Stimulated activated CD4-positive, alpha-beta T cell treated with anti-CD3 and anti-CD28 coated beads, Interleukin-15, amount 100 ng/mL, for 48 hours (primary cell): ENCODE measurements at places on chromosomes 4 and X.

GRCh38 chrX:72245461-72246089, 6.7 kb upstream of the ERCC6L start:
- no peak for DNase-seq

DNA sequence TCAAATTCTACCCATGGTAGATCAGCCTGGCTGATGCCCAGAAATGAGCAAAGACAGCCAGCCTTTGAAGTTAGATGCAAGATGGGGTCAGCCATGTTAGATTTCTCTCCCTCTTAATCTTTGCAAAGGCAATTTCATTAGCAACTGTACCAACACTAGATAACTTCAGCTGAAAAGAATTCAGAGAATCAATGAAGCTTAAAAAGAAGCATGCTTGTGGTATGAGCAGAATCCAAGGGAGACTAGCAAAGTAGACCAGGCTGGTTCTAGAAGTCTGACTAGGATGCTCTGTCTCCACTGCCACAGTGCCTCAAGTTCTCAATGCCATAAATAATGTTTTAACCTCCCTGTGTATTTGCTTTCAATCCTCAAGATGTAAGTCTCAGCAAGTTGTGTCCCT, 247.3 kb downstream of the SLC7A11 start:
- DNase-seq = no peak

DNA sequence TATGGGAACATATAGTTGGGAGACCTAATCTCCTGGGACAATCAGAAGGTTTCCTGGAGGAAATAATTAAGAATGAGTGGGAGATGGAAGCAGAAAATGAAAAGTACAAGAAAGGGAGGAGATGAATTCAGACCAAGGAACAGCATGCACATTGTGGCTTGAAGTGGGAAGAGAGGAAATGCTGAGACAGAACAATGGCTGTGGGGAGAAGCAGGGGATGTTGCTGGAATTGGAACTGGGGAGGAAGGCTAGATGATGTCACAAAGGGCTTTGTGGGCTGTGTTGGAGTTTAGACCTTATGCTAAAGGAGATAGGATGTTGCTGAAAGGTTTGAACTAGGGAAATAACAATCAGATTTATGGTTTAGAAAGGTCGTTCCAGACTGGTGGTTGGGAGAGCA, 119.5 kb upstream of the DIPK2B start:
- DNase-seq = no peak

DNA sequence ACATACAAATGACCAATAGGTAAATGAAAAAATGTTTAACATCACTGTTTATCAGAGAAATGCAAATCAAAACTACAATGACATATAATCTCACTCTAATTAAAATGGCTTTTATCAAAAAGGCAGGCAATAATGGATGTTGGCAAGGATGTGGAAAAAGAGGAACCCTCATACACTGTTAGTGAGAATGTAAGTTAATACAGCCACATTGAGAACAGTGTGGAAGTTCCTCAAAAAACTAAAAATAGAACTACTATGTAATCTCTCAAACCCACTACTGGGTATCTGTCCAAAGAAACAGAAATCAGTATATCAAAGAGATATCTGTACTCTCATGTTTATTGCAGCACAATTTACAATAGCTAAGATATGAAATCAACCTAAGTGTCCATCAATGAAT, 165.9 kb upstream of the HHIP start:
- DNase-seq = no peak

DNA sequence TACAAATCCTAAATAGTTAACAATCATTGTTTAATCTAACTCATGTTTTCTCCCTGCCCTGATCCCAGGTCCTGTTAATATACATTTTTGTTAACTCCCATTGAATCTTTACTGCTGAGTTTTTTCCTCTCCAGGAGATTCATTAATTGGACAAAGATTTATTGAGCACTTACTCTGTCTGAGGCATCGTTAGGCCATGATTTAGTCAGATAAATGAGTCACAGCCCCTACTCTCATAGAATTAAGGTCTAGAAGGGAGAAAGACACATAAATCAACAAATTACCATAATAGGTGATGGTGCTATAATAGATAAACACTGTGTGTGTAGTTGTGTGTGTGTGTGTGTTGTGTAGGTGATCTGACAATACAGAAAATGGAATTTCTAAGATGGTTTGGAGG, 112.5 kb downstream of the MAPK10 start:
- DNase-seq = no peak

DNA sequence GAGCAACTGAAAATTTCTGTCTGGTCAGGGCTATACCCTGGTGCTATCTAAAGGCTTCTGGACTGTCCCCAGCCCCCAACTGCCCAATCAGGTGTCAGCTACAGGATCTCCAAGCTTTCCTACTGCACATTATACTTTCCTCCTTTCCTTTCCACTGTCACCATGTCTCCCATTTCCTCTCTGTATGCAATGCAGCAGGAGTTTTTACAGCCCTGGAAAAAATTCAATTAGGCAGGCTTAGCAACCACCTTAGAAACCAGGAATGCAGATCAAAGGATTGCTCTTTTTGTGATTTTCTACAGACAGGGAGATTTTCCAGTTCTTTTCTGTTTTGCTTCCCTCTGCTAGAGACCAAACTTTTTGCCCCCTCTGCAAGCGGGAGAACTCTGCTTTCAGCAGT, 6.0 kb upstream of the NAF1 start:
- DNase-seq = no peak

DNA sequence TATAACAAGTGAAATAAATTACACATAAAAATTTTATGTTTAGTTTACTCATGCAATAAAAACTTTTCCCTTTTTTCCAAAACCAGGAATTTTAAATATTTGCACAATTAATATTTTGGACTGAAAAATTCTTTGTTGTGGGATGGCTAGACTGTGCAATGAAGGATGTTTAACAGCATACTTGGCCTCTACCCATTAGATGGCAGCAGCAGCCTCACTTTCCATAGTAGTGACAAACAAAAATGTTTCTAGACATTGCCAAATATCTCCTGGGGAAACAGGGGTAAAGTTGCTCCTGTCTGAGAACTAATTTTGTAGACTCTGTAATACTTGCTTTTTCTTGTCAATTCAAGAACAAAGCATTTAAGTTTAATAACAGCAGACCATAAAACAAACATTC, 49.8 kb downstream of the SCLT1 start:
- no peak for DNase-seq

DNA sequence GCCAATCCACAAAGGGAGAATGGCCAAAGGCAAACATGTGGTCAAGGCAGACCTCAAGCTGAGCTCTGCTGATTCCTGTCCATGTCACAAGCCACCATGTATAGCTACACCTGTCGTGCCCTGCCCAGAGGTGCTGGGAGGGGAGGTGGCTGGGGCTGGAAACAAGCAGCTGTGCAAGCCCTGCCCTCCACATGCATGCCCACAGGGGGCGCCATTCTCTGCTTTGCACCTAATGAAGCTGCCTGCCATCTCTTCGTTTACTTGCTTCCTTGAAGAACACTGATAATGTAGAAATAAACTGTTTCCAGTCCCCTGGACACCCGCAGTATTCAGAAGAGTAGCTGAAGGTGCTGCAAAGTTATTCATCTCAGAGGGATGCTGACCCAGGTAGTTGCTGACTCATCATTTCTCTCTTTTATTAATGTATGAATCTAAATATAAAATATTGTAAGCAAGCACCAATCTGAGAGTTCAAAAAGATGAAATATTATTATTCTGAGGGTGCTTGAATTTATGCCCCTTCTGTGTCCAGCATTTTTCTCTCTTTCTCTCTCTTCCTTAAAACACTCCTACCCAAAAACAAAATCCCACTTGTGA, 278.6 kb downstream of the ADGRA3 start:
- DNase-seq = peak; percentile 40

DNA sequence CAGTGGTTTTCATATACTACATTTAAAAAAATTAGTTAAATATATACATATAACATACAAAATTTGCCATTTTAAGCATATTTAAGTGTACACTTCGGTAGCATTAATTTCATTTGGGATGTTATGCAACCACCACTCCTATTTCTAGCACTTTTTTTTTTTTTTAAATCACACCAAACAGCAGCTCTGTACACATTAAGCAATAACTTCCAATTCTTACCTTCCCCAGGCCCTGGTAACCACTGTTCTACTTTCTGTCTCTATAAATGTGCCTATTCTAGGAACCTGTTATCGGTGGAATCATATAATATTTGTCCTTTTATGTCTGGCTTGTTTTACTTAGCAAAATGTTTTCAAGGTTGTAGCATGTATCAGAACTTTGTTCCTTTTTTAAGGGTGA, 39.1 kb downstream of the TMEM164 start:
- no peak for DNase-seq

DNA sequence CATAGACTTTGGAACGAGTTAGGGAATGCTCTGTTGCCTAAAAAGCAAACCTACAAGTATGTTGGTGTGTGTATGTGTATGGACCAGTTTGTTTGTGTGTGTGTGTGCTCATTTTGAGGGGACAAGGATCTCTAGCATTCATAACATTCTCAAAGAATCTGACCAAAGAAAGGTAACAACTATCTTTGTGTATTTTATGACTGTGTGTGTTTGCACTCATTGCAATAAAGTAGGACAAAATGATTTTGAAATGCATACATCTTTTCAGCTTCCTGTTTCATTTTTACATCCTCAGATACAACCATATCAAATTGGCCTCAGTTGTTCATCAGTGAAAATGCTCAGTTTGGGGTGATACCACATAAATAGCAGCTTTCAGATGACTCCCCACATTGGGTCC, 8.3 kb upstream of the XK start:
- DNase-seq = no peak

DNA sequence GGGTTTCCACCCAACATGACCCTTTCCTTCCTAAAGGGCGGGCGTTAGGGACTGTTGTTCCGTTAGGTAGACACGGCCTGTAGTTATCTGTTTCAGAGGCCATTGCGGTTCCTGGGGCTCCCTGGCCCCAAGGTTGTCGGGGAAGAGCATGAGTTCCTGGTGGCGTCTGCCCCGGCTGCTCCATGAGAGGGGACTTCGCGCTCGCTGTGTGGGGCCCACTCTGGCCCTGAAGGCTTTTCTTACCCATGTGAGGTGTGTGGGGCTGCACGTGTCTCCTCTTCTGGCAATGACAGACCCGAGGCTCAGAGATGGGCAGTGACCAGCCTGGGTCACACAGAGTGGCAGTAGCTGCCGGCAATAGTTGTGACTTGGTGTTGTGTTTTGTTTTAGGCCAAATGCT, 9.1 kb downstream of the TADA2B start:
- DNase-seq = no peak

DNA sequence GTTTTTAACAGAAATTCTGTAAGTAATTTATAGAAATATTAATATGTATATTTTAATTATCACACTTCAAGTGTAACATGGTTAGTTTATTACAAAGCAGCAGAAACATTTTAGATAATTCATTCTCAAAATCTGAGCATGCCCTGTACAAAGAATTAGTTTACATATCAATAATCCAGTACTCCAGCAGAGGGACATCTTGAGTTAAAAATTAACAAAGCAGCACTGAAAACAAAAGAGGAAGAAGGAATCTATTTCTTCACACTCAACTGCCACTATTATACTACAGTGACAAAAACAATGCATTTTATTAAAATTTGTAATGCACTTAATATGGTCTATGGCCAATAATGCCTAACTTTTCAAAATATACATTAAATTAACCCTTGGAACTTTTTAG, 179.1 kb upstream of the KLHL4 start:
- DNase-seq = no peak

DNA sequence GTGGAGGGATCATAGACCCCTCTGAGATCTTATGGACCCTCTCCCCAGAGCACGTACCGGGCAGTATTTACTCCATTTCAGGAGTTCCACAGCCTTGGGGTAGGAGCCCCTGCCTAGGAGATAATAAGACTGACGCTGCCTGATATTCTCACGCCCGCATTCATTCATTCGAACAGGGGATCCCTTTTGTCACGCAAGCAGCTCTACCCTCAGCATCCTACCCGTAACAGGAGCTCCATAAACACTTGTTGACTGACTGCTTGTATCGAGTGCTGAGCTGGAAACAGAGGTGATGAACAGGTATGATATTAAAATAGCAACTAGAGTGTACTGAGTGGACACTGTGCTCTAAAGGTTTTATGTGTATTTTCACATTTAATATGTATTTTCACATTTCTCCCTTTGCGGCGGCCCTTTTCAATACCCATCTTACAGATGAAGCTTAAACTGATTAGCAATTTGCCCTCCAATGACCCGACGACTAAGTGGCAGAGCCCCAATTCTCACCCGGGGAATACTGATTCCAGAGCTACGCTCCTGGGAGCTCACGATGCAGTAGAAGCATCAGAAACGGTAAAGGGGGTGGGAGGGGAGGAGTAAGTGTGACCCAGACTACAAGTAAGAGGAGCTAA, 888 bp downstream of the RAB28 start:
- DNase-seq = no peak

GRCh38 chr4:16717266-16717970, 181.0 kb downstream of the LDB2 start:
- no peak for DNase-seq

DNA sequence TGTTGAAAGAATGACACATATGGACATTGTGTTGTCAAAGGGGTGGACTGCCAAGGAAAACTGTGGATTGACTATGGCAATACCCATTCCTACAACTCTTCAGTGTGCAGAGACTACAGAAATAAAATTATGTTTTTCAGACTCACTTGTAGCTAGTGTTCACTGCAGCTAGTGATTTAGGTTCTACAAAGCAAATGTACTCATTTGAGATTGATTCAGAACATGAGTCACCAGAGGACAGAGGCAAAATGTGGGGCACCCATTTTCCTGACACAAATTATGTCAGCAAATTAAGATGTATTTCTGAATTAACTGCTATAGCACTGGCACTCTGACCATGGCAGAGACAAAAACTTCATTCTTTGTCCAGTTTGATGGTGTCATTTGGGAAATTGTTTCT, 40.7 kb downstream of the SPCS3 start:
- no peak for DNase-seq

DNA sequence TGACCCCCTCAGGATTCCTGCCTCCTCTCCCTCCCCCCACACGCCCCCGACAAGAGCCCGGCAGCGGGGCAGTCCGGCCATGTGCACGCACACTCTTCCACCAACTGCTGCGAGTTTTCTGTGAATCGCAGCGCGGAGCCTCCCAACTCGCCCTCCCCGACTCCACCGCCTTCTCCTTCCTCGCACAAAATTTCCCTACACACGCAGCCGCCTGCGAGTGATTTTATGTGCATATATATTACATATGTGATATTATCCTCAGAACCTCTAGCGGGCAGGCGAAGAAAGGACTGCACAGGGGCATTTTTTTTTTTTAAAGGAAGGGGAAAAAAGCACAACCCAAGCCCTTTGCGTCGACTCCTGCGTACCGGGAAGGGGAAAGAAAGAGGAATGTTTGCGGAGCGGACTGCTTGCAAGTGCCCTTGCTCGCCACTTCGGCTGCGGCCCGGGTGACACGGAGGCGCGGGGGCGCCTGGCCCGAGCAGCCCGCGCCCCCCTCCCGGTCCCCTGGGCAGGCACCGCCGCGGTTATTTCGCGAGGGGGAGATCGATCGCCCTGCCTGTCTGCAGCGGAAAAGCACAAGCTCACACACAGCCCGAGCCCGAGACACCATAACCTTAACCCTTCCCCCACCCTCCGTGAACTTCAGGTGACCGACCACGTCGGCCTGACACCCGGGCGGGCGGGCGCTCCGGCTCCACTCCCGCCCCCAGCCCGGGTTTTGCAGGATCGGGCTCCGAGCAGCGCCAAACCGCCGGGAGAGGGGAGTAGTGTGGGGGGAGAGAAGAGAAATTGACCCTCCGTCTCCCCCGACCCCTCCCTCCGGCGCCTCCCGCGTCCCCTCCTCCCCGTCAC, 2.3 kb downstream of the ZNF827 start:
- peak; percentile 48 for DNase-seq
